ENCODE measurements at places on chromosomes 3 and 15.
A peak's percentile ranks its signal among the peaks of the same experiment; 100 is the strongest.

DNA sequence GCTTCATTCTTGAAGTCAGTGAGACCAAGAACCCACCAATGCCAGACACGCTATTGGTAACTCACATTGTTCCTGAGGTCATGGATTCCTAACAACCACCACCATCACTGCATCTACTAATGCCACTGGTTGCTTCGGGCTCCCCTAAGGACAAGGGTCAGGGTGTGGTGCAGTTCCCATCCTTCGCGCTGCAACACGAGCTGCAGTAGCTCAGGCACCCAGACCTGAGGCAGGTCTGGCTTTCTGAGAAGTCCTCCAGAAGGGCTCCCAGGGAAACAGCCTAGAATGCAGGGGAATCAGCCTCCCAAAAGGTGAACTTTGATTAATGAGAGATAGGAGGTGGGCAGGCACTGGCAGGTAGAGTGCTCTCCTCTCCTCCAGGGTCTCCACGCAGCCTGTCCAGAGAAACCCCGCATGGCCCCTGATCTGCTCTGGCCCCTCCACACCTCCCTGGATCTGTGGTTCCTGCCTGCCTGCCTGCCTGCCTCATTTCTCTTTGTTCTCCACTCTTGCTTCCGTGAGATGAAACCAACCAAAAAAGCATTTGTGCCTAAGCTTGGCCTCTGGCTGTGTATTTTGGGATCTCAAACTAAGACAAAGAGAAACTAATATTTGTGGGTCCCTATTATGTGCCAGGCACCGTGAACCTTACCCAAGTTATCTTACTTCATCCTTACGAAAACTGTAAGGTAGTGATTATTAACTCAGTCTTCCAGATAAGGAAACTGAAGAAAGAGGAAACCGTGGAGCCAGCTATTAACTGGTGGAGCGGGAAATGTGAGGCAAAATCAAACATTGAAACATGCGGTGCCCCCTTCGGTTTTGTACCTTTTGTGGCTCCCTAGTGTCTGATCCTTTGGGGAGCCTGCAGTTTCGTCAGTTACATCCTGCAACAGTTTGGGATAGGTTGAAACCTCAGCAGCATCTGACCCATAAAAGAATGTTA is 43.9 kb upstream of the USP3 start:
- DNase-seq = no peak

DNA sequence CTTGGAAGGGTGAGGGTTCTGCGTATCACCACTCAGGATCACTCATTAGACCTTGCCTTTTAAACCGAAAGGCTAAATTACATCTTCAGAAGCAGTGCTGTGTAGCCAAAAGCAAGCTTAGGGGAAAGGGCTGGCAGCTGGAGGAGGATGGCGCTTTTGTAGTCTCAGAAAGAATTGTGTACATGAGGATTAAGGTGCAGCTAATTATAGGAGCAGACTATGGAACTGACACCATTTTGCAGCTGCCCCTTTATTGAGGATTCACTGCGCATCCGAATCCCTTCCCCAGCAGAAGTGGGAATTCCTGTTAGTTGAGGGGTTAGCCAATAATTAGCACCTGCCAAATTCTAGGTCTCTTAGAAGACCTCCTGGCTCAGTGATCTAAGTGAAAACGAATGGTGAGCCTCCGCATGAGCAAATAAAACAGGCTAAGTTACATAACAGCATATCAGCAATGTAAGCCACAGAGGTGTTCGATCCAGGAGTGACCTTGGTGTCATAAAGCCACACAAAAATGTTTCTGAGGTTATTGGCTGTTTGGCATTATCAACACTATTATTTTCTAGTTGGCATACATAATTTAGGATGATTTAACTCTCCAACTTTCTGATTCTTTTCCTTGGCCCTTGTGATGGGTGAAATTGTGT is 42.6 kb upstream of the SEMA6D start:
- no peak for DNase-seq

- DNase-seq = peak; percentile 47
Measured at GRCh38 chr3:129577366-129577765, 29.1 kb downstream of the PLXND1 start.

- peak; percentile 91 for DNase-seq
Measured at GRCh38 chr3:43867436-43868072, 176.8 kb downstream of the ABHD5 start.

- no peak for DNase-seq
Measured at GRCh38 chr3:43905157-43905556, 214.4 kb downstream of the ABHD5 start.
